ENCODE measurements at places on chromosomes 5 and 9.
A peak's percentile ranks its signal among the peaks of the same experiment; 100 is the strongest.

GRCh38 chr5:2101685-2102084 is 219.0 kb upstream of the IRX4 start:
- no peak for DNase-seq

GRCh38 chr5:19555876-19556275 is 432.1 kb downstream of the CDH18 start:
- DNase-seq = no peak

DNA sequence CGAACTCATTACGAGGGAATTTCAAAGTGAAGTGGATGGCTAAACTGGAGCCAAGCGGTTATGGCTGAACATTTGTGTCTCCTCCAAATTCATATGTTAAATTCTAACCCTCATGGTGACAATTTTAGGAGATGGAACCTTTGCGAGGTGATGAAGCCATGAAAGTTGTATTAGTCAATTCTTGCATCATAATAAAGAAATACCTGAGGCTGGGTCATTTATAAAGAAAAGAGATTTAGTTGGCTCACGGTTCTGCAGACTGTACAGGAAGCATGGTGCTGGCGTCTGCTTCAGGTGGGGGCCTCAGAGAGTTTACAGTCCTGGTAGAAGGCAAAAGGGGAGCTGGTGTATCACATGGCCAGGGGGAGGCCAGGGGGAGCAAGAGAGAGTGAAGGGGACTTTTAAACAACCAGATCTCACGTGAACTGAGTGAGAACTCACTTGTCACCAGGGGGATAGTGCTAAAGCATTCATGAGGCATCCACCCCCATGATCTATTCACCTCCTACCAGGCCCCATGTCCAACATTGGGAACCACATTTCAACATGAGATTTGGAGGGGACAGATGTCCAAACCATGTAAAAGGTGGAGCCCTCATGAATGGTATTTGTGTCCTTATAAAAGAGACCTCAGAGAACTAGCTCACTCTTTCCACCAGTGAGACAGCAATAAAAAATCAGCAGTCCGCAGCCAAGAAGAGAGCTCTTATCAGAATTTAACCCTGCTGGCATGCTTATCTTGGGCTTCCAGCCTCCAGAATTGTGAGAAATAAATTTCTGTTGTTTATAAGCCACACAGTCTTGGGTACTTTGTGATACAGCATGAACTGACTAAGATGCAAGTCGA is 143.4 kb downstream of the MTRR start:
- no peak for DNase-seq

DNA sequence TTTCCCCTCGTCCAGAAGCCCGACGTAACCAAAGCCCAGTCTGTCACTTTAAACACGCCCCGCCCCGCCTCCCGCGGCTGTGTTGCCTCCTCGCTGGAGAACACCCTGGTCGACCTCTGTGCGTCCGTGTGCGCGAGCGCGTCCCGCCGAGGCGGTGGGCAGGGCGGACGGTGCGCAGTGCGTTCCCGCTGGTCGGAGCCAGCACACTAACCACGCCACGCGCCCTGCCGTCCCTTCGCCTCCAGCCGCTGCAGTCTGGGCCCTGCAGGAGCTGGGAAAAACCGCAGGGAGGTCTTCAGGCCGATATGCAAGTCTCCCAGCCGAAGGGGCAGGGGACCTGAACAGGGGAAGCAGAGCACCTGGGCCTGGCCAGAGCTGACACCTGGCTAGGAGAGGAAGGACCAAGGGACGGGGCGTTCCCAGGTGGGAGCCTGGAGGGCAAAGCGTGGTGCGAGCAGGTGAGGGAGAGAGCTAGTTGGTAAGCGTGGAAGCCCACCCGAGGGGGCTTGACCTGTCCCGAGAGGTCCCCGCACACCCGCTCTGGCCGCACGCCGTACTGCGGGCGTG is 1.3 kb upstream of the PHPT1 start:
- DNase-seq = peak; percentile 64

- no peak for DNase-seq
Observed at GRCh38 chr5:138096363-138096762, 12.5 kb downstream of the WNT8A start.

DNA sequence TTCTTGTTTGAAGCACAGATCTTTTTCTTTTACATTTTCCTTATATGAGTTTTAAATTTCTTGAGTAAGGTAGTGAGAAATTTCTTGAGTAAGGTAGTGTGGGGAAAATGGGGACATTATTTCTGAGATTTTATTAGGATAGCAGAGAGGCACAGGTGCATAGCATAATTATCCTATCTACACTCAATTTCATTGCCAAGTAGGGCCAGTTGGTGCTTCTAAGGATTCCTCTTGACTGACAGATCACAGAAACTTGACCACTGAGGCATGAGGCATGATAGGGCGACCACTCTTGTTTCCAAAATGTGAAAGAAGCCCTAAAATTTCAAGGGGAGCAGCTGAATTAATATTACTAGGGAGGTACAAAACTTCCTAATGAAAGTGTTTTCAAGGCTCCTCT is 31.4 kb upstream of the TMC1 start:
- no peak for DNase-seq

GRCh38 chr9:4148751-4149150 is 151.1 kb downstream of the GLIS3 start:
- no peak for DNase-seq

GRCh38 chr5:73673161-73673591 is 47.2 kb downstream of the ARHGEF28 start:
- no peak for DNase-seq

DNA sequence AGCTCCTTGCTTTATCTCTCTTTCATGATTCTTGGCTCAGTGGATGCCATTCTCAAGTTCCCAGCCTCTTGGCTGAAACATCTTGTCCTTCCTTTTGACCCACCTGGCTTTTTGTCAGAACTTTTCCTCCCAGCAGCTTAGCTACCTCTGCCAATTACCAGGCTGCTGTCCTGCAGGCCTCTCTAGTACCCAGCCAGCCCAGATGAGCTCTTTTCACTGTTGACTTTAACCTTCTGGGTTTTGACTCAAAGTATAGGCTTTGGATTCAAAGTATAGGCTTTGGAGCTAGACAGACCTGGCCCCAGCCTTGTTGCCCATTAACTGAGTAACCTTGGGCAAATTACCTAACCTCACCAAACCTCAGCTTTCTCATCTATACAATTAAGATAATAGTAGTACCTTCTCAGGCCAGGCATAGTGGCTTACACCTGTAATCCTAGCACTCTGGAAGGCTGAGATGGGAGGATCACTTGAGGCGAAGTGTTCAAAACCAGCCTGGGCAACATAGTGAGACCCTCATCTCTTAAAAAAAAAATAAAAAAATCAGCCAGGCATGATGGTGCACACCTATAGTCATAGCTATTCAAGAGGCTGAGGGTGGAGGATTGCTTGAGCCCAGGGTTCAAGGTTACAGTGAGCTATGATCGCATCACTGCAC is 6.6 kb upstream of the TMEFF1 start:
- DNase-seq = peak; percentile 52

Measured in prostate gland (tissue), 2 donors.